ENCODE measurements at places on chromosomes 4 and X. TPM values are rescaled to one million over a fixed set of nuclear protein-coding genes. Genes with fewer than 3 reads are reported as not detected.
A peak's percentile ranks its signal among the peaks of the same experiment; 100 is the strongest.

Gene PSAPL1
- not detected for total RNA-seq

Gene MAGEA2B
- total RNA-seq, result not detected

GRCh38 chrX:121336831-121337421, 289.5 kb downstream of the GLUD2 start:
- no peaks in the 10 kb centered on the region for H3K36me3 ChIP-seq
- H3K27me3 ChIP-seq, result no peaks in the 10 kb centered on the region
- no peak overlapping the region for H3K27ac ChIP-seq
- no peak for DNase-seq

- H3K27me3 ChIP-seq, result no peaks in the 10 kb centered on the region
- no peaks in the 10 kb centered on the region for H3K36me3 ChIP-seq
- H3K27ac ChIP-seq, result no peak overlapping the region
- H3K4me1 ChIP-seq, result peaks cover 41% of the 10 kb centered on the region
- no peak for DNase-seq
- peak overlapping the region; percentile 23 for H3K4me3 ChIP-seq
Measured at GRCh38 chrX:18855919-18856644, 127.8 kb downstream of the PHKA2 start.

DNA sequence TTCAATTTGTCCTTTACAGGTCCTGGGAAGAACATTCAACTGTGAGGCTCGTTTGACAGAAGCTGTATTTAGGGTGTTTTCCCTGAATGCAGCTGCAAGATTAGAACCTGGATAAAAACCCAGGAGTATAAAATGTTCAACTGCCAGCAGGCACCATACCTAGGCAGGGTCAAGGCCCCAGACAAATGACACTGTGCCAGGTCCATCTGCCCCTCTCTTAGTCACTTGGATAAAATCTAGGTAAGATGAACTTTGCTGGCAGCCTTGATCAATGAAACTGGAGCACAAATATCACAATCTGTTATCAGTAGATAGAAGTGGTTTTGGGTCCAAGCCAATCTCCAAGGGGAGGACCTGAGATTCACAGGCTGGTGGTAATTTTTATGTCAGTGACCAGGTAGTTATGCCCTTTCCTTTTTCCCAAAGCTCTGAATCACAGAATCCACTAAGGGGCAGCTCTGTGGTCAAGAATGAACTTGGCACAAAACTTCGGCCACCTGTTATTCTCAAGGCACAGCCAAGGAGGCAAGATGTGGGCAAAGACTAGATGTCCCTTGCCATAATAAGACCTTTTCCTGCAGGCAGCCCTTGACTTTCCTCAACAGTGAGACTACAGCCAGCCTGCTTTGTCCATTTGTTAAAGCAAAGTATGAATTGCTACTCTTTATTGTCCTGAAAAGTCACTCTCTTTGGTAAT, 501.0 kb downstream of the PPARGC1A start:
- no peaks in the 10 kb centered on the region for H3K4me1 ChIP-seq
- no peak overlapping the region for H3K4me3 ChIP-seq
- H3K36me3 ChIP-seq, result no peaks in the 10 kb centered on the region
- H3K27me3 ChIP-seq, result no peaks in the 10 kb centered on the region

DNA sequence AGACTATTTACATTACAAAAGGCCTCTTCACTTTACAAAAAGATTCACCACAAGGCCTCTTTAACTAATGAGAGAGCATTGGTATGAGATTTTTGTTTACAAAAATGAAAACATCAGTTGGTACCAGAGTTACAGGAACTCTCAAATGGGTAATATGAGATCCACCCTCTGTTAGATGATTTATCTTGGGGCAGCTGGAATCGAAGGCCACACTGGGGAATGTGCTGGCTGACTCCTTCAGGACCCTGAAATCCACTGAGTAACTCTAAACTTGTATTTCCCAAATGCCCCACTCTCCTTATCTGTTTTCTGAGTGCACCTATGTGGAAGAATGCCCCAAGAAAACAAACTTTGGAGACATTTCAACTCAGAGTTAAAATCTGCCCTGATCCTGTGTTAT, 232.9 kb upstream of the F9 start:
- DNase-seq, result no peak
- peaks cover 9% of the 10 kb centered on the region for H3K27me3 ChIP-seq
- no peaks in the 10 kb centered on the region for H3K36me3 ChIP-seq
- no peak overlapping the region for H3K27ac ChIP-seq
- H3K4me1 ChIP-seq, result no peaks in the 10 kb centered on the region
- H3K4me3 ChIP-seq, result no peak overlapping the region

Gene OTUD6A
- total RNA-seq, result not detected

Gene STK32B
- not detected for total RNA-seq

DNA sequence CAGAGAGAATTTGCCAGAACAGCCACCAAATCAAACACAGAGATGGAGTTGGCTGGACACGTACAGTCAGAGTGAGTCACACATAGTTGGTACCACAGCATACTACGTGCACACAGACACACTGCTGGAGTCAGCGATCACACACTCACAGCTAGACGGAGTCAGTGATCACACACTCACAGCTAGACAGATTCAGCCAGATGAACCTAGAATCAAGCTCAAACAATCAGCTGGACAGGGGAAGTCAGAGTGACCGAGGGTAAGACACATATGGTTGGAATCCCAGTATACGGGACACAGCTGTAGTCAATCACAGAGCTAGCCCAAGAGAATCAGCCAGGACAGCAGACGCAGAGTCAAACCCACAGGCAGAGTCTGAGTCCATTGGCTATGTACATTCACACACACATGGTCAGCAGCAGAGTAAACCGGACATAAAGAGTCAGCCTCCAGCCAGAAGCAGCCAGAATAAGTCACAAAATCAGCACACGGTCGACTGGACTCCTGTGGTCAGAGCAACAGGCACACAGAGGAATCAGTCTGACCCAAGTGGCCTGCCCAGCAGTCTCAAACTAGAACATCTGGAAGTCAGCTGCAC, 4.6 kb downstream of the SLC38A5 start:
- H3K27me3 ChIP-seq, result no peaks in the 10 kb centered on the region
- H3K4me3 ChIP-seq, result no peak overlapping the region
- H3K27ac ChIP-seq, result no peak overlapping the region
- no peak for DNase-seq
- peaks cover 26% of the 10 kb centered on the region for H3K36me3 ChIP-seq
- peaks cover 35% of the 10 kb centered on the region for H3K4me1 ChIP-seq

Gene USP17L29
- total RNA-seq, result not detected

Gene HSFX4
- not detected for total RNA-seq

Gene ZDHHC15
- total RNA-seq, result 0.55 TPM

Gene SLC34A2
- total RNA-seq, result not detected

Gene HS6ST2
- total RNA-seq, result not detected

GRCh38 chr4:88792268-88792781, 94.7 kb upstream of the NAP1L5 start:
- H3K4me1 ChIP-seq, result no peaks in the 10 kb centered on the region
- no peak for DNase-seq
- H3K27ac ChIP-seq, result no peak overlapping the region
- H3K36me3 ChIP-seq, result peaks cover under 1% of the 10 kb centered on the region
- no peak overlapping the region for H3K4me3 ChIP-seq

DNA sequence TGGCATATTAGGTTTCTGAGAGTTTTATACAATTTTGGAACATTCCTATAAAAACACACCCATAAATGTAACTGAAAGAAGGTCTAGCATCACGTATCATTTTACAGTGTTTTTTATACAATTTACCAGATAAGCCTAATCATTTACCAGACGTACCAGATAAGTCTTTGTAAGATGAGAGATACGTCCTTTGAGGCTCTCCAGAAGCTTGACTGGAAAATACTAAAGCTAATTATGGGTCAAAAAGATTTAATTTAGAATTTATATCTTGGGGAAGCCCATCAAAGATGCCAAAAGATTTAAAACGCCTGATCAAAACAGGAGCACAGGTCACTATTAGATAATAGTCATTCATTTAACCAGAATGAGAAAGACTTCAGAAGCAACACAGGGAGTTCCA, 55.0 kb downstream of the RGS12 start:
- H3K36me3 ChIP-seq, result no peaks in the 10 kb centered on the region
- no peak overlapping the region for H3K27ac ChIP-seq
- no peak overlapping the region for H3K4me3 ChIP-seq
- peaks cover 8% of the 10 kb centered on the region for H3K4me1 ChIP-seq
- no peak for DNase-seq
- H3K27me3 ChIP-seq, result peaks cover 3% of the 10 kb centered on the region

DNA sequence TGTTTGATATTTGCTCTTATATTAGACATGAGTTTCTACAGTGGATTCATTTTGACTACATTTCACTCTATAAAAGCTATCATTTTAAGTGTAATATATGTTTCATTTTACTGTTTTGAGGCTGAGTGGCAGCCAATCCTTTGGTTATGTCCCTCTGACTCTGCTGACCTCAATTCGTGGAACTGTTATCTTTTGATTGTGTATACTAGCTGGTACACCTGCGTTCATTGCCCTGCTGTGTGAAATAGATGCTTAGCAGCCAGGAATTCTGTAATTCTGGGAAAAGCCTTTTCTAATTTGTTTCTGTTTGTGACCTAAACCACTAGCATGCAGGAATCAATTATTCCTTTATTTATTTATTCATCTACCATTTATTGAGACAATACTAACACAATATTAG, 269.4 kb upstream of the CT83 start:
- H3K36me3 ChIP-seq, result no peaks in the 10 kb centered on the region
- no peaks in the 10 kb centered on the region for H3K27me3 ChIP-seq
- no peak for DNase-seq

Gene PDE6B
- 24.7 TPM for total RNA-seq

DNA sequence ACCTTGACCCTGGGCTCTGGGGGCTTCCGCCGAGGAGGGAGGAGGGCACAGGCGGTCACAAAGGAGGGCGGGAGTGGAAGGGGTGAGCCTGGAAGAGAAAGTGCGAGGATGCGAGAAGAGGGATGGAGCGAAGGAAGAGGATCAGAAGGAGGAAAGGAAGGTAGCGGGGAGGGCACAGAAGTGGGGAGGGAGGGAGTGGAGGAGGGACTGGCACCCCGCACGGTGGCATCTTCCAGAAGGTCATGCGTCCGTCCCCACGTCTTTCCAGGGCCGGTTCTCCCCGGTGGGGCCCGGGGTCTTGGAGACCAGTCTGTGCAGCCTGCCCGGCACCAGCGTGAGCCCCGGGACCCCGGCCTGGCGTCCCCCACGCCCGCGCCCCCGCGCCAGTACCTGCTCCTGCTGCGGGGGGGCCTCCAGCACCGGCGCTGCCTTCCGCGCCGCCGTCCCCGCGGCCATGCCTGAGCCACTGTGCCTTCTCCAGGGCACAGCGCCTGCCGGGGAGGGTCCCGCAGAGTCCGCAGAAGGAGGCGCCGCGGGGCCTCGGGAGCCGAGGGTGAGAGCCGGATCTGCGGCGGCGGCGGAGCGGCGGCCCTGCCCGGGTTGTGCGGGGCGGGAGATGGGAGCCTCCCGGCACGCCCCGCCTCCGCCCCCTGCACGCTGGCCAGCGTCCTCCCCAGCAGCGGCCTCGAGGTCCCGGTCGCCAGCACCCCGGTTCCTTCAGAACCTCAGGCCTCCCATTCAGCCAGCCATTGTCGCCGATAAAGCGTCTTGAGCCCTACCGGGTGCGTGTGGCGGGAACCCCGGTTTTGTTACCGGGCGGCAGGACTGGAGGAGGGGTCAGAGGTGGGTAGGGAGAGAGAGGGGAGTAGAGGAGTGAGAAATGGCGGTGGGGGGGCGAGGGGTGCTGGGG, at the start of gene RNF175:
TSS of gene RNF175 (minus strand) at position 618 of the 910 bp plus-strand sequence. CDS start at position 456, 162 bp downstream.
- H3K4me1 ChIP-seq, result peaks cover 22% of the 10 kb centered on the region
- H3K27me3 ChIP-seq, result peaks cover 22% of the 10 kb centered on the region
- DNase-seq, result no peak

Gene CCDC149
- total RNA-seq, result 0.21 TPM

- no peak for DNase-seq
- peaks cover 41% of the 10 kb centered on the region for H3K36me3 ChIP-seq
- H3K4me3 ChIP-seq, result no peak overlapping the region
- no peaks in the 10 kb centered on the region for H3K27me3 ChIP-seq
- no peaks in the 10 kb centered on the region for H3K4me1 ChIP-seq
Measured at GRCh38 chr4:88054901-88055300, 47.5 kb downstream of the PKD2 start.

DNA sequence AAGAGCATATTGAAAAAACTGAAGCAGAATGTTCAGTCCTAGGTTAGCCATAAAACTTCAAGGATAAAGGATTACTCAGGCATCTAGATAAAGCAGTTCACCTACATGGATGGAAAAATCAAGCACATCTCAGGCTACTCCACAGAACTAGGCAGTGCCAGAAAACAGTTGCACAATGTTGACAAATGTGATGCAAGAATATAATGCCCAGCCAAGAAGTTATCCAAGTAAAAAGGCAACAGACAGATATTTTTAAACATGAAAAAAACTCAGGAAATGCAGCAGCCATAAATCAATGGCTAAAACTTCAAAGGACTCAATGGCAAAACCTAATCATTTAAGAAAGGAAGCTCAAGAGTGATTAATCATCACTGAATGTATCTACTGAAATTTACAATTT, 456.0 kb upstream of the FAM241A start:
- DNase-seq, result no peak
- H3K27ac ChIP-seq, result no peak overlapping the region
- H3K36me3 ChIP-seq, result no peaks in the 10 kb centered on the region
- no peaks in the 10 kb centered on the region for H3K4me1 ChIP-seq

DNA sequence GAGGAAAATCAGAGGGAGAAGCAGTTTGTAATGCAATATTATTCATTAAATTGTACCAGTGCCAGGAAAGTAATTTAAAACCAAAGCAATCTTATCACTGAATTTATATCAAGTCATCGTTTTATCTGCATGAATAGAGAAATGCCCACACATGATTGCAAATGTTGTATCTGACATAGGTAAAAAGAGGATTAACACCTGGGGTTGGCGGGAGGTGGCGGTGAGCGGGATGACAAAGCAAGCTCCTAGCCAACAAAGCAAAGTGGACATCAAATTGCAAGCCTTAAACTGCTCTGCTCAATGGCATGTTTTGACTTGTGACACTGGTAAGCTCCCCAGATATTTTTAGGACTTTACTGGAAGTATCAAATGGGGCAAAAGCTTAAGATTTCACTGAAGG, 16.4 kb downstream of the HPGD start:
- no peak overlapping the region for H3K27ac ChIP-seq
- H3K27me3 ChIP-seq, result no peaks in the 10 kb centered on the region
- no peaks in the 10 kb centered on the region for H3K36me3 ChIP-seq
- no peaks in the 10 kb centered on the region for H3K4me1 ChIP-seq
- no peak for DNase-seq

- no peaks in the 10 kb centered on the region for H3K36me3 ChIP-seq
- no peak overlapping the region for H3K27ac ChIP-seq
- H3K27me3 ChIP-seq, result no peaks in the 10 kb centered on the region
- DNase-seq, result no peak
- no peak overlapping the region for H3K4me3 ChIP-seq
Measured at GRCh38 chrX:155001873-155002272, 20.6 kb downstream of the F8 start.
